ENCODE measurements at places on chromosomes 5 and 9. TPM values are rescaled to one million over a fixed set of nuclear protein-coding genes. Genes with fewer than 3 reads are reported as not detected.

Gene PHF2
- 34.4 TPM for total RNA-seq

Gene SCAMP1
- total RNA-seq, result 30.7 TPM

Gene IRX1
- total RNA-seq, result 24.8 TPM

DNA sequence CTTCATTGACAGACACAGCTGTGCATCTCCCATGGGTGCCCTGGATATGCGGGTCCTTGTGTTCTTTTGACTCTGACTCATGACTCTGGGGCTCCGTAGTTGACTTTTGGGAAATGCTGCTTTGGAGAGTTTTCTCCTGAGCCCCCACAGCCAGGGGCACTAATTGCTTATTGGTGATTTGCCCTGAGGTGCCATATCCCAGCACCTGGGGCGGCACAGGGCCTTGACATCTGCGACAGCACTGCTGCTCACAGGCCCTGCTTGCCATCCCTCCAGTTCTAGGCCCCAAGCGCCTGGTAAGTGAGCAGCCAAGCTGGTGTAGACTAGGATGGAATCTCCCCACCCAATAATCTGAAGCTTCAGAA is 75.1 kb downstream of the AMBP start:
- no peak for DNase-seq
- H3K27me3 ChIP-seq, result no peaks in the 10 kb centered on the region
- peaks cover 7% of the 10 kb centered on the region for H3K36me3 ChIP-seq
- peak overlapping the region; percentile 19 for H3K27ac ChIP-seq

DNA sequence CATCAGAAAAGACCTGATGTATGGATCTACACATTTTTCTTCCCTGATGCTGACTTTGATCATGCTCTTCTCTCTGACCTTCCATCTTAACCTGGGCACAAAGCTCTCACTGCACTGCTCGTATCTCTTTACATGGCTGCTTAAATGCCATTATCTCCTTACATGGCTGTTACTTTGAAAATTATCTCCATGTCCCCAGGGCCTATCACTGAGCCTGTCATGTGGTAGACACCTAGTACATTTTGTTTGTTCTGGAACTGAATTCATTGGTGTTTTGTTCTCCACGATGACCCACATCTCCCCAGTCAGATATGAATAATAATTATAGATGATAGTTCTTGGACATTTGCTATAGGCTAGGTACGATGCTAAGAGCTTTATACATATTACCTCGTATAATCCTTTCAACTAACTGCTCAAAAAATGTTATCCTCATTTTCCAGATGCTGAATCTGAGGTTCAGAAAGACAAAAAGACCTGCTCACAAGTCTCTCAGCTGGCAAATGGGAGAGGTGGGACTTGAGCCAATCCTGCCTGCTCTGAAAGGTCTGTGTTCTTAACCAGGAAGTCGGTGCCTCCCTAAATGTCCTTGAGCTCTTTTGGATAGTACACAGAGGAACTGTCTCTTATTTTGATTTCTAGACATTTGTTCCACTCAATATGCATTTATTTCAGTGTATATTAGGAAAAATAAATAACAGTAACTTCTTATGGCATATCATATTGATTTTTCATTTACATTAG is 9.8 kb upstream of the CPEB4 start:
- H3K4me3 ChIP-seq, result no peak overlapping the region
- no peaks in the 10 kb centered on the region for H3K36me3 ChIP-seq
- no peak for DNase-seq
- H3K4me1 ChIP-seq, result no peaks in the 10 kb centered on the region
- H3K27me3 ChIP-seq, result no peaks in the 10 kb centered on the region

GRCh38 chr5:1321576-1321975 is 23.3 kb downstream of the CLPTM1L start:
- DNase-seq, result no peak
- peaks cover 2% of the 10 kb centered on the region for H3K36me3 ChIP-seq
- no peaks in the 10 kb centered on the region for H3K4me1 ChIP-seq
- H3K27me3 ChIP-seq, result no peaks in the 10 kb centered on the region

DNA sequence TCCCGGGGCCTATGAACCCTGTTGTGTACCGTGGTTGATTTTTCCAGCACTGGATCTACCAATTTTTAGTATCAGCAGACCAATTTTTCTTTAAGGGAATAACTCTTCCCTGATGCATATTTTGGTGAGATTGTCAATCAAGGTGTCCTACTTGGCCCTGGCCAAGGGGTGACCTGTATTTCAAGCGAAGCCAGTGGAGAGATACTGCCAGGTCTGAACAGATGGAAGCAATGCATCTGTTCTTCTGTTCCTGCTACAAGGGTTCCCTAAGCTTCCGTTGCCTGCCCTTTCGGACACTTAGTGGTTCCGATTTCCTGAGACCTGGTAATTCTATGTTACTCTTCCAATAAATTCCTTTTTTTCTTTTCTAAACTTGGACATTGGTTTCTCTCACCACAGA is 37.3 kb downstream of the ADAM19 start:
- no peak overlapping the region for H3K27ac ChIP-seq
- DNase-seq, result no peak
- H3K27me3 ChIP-seq, result no peaks in the 10 kb centered on the region
- peaks cover 17% of the 10 kb centered on the region for H3K4me1 ChIP-seq

DNA sequence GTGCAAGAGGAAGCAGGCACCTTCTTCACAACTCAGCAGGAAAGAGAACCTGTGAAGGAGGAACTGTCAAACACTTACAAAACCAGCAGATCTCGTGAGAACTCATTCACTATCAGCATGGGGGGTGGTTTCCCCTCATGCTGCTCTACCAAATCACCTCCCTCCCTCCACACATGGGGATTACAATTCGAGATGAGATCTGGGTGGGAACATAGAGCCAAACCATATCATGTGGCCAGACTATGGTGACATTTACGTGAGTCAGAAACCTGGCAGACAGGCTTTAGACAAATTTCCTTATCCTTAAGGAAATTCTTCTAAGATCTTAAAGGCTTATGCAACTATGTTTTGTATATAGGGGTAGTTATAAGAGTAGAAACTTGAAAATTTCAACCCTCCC is 8.7 kb upstream of the AOPEP start:
- no peak overlapping the region for H3K27ac ChIP-seq
- no peaks in the 10 kb centered on the region for H3K36me3 ChIP-seq
- H3K4me3 ChIP-seq, result no peak overlapping the region
- DNase-seq, result no peak
- H3K4me1 ChIP-seq, result peaks cover 3% of the 10 kb centered on the region

DNA sequence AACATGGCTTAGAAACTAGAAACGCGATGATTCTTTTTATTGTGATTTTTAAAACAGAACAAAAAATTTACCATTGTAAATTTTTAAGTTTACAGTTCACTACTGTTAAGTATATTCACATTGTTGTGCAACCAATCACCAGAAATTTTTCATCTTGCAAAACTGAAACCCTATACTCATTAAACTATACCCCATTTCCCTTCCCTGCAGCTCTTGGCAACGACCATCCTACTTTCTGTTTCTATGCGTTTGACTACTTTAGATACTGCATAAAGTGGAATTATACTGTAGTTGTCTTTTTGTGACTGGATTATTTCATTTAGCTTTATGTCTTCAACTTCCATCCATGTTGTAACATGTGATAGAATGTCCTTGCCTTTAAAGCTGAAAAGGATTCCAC is 52.5 kb downstream of the SPOCK1 start:
- H3K36me3 ChIP-seq, result no peaks in the 10 kb centered on the region
- no peak for DNase-seq
- no peak overlapping the region for H3K4me3 ChIP-seq
- H3K4me1 ChIP-seq, result no peaks in the 10 kb centered on the region

GRCh38 chr9:96137671-96138429 is 164.1 kb downstream of the HSD17B3 start:
- no peak overlapping the region for H3K27ac ChIP-seq
- H3K4me3 ChIP-seq, result no peak overlapping the region
- peaks cover 38% of the 10 kb centered on the region for H3K4me1 ChIP-seq
- no peaks in the 10 kb centered on the region for H3K27me3 ChIP-seq
- H3K36me3 ChIP-seq, result no peaks in the 10 kb centered on the region
- no peak for DNase-seq

- no peaks in the 10 kb centered on the region for H3K4me1 ChIP-seq
- H3K27ac ChIP-seq, result no peak overlapping the region
- no peak for DNase-seq
- H3K36me3 ChIP-seq, result no peaks in the 10 kb centered on the region
Measured at GRCh38 chr5:178182158-178182876, 4.9 kb downstream of the GMCL2 start.

GRCh38 chr5:147859962-147860640 is 18.4 kb upstream of the SCGB3A2 start:
- no peaks in the 10 kb centered on the region for H3K4me1 ChIP-seq
- no peaks in the 10 kb centered on the region for H3K36me3 ChIP-seq
- H3K27ac ChIP-seq, result peak overlapping the region; percentile 6
- H3K27me3 ChIP-seq, result no peaks in the 10 kb centered on the region

GRCh38 chr9:21873540-21874221 is 71.2 kb downstream of the MTAP start:
- no peaks in the 10 kb centered on the region for H3K27me3 ChIP-seq
- DNase-seq, result no peak
- H3K27ac ChIP-seq, result no peak overlapping the region
- H3K36me3 ChIP-seq, result peaks cover 57% of the 10 kb centered on the region
- no peaks in the 10 kb centered on the region for H3K4me1 ChIP-seq

DNA sequence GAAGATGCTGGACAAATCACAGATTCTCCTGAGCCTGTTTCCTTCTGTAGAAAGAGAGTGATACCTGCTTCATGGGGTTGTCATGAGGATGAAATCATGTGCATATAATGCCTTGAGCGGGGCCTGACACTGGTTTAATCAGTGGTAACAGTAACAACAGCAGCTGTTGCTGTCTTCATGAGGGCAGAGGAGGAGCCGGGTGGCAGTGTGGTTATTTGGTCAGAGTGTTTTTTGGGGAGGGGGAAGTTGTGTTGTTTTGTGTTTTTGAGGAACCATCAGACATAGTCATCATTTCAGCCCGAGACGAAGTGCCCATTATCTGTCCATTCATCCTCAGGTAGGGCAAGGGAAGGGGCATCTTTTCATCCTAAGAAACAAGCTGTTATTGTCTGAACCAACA is 44.0 kb downstream of the NEURL1B start:
- peaks cover 4% of the 10 kb centered on the region for H3K4me1 ChIP-seq
- H3K27ac ChIP-seq, result no peak overlapping the region
- no peak overlapping the region for H3K4me3 ChIP-seq
- peaks cover 18% of the 10 kb centered on the region for H3K27me3 ChIP-seq

GRCh38 chr5:153544706-153545105 is 54.2 kb downstream of the GRIA1 start:
- no peak overlapping the region for H3K27ac ChIP-seq
- H3K4me3 ChIP-seq, result no peak overlapping the region
- no peaks in the 10 kb centered on the region for H3K27me3 ChIP-seq
- DNase-seq, result no peak
- H3K4me1 ChIP-seq, result no peaks in the 10 kb centered on the region

DNA sequence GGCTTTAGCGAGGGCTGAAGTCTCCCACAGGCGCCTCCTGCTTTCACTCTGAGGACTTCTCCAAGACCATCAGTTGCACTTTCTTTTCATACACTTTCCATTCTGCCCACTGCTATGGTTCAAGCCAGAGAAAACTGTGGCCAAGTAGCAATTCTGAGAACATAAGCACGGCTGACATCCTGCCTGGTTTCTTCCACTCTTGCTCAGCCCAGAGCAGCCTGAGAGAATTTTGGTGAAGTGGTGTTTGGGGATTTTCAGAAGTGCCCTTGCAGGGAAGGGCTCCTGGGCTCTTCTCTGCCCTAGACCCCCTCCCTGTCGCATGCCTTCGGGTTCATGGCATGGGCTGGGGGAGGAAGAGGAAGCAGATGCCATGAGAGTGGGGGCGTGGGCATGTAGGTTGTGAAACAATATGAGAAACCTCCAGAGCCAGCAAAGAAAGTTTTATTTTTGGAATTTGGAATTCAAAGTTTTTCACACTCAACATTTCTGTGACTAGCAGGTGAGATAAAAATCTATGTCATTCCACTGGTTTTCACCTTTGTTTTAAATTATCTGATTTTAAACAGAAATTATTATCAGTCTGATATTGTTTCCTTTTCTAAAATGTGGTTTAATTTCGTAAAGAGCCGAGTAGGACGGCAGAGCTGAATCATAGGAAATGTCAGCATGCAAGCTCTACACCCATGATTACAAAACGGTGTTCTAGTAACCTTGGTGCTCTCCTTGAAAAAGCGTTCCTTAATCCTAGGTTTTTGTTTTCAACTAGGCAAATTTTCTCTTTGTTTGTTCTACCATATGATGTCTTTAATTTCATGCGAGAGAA is 27.8 kb upstream of the TNFSF8 start:
- H3K27me3 ChIP-seq, result peaks cover 11% of the 10 kb centered on the region
- no peaks in the 10 kb centered on the region for H3K4me1 ChIP-seq
- peaks cover 6% of the 10 kb centered on the region for H3K36me3 ChIP-seq
- no peak overlapping the region for H3K4me3 ChIP-seq

- H3K36me3 ChIP-seq, result no peaks in the 10 kb centered on the region
- H3K27ac ChIP-seq, result no peak overlapping the region
- H3K4me3 ChIP-seq, result no peak overlapping the region
- no peak for DNase-seq
- H3K27me3 ChIP-seq, result peaks cover 4% of the 10 kb centered on the region
Measured at GRCh38 chr5:157161996-157162395, 4.1 kb downstream of the GARIN3 start.

- no peaks in the 10 kb centered on the region for H3K27me3 ChIP-seq
- no peak for DNase-seq
- peaks cover 23% of the 10 kb centered on the region for H3K36me3 ChIP-seq
- no peak overlapping the region for H3K4me3 ChIP-seq
- H3K4me1 ChIP-seq, result peaks cover 14% of the 10 kb centered on the region
- no peak overlapping the region for H3K27ac ChIP-seq
Measured at GRCh38 chr9:93505541-93506132, 52.3 kb upstream of the FAM120AOS start.

DNA sequence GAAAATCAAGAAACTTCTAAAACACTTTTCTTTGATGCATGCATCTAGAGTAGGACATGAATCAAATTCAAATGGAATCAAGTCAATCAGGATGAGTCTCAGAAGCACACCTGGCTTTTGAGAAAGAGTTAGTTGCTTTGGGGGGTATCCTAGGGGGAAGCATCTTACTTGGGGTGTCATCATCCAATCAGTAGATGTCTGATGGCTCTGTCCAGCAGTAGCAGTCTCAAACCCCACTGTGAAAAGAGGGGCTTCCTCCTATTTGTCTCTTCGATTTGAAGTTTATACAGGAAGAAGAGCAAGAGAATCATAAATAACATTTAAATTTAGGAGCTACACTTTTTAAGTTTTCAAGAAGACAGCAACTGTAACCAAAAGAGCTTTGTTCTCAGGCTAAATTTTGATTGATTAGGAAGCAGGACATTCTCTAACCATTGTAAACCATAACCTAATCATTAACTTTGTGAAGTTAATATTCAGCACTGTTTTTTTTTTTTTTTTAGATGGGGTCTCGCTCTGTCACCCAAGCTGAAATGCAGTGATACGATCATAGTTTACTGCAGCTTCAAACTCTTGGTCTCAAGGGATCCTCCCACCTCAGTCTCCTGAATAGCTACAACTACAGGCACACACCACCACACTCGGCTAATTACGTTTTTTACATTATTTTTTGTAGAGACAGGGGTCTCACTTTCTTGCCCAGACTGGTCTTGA is 614.7 kb downstream of the CSNK1G3 start:
- no peak overlapping the region for H3K27ac ChIP-seq
- H3K27me3 ChIP-seq, result no peaks in the 10 kb centered on the region
- no peak overlapping the region for H3K4me3 ChIP-seq
- no peaks in the 10 kb centered on the region for H3K36me3 ChIP-seq
- DNase-seq, result no peak
- H3K4me1 ChIP-seq, result peaks cover 61% of the 10 kb centered on the region
